KG1 (cell line): ENCODE measurements at places on chromosomes 2 and 18.

- no peak for DNase-seq
Measured at GRCh38 chr2:218745559-218746469, 35.2 kb downstream of the TTLL4 start.

GRCh38 chr2:200509235-200509611 is 645 bp downstream of the KCTD18 start:
- DNase-seq, result no peak

- no peak for DNase-seq
Measured at GRCh38 chr18:62625019-62625418, 90.3 kb upstream of the PHLPP1 start.

DNA sequence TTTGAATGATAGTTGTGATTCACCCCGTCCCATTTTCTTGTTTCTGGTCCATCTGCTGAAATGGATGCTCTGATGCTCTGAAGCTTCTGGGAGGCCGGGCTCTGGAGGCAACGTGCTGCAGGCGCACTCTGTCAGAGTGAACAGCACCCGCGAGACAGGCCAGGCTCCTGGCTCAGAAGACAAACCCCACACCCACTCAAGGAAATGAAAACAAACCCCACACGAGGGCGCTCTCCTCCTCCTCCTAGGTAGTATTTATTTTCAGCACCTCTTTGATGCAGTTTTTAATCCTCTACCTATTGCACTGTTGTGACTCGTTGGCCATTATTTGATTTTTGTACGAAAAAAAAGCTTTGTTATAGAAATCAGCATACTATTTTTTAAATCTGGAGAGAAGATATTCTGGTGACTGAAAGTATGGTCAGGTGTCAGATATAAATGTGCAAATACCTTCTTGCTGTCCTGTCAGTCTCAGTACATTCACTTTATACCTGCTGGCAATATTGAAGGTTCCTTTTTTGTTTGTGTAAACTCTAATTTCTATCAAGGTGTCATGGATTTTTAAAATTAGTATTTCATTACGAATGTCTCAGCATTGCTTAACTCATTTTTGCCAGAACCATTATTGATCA is 10.3 kb upstream of the CHST10 start:
- peak; percentile 59 for DNase-seq

- no peak for DNase-seq
Measured at GRCh38 chr2:37550190-37550589, 121.3 kb downstream of the CDC42EP3 start.

DNA sequence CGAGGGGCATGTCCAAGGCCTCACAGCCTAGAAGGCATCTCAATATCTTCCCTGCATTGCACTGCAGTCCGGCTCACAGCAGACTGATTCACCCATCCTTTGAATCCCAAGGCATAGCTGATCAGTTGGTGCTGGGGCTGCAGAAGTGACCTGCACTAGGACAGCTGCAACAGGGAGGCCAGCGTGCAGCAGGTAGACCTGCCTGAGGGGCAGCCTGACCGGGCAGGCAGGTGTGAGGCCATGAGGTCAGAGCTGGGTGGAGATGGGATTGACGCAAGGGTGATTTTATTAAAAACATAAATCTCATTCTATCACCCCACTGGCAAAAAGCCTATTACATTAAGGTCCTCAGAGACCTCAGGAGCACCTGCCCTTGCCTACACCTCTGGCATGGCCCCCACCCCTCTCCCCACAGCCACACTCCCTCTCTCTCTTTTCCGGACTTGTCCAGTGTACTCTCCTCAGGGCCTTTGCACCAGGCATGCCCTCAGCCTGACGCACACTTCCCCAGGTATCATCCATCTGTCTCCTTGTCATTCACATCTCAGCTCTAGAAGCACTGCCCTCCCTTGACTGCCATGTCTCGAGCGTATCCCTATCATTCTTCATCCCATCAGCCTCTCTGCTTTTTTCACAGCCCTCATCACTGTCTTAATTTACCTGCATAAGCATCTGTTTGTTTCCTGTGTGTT is 63.5 kb upstream of the WIPF1 start:
- DNase-seq, result no peak

GRCh38 chr18:57846258-57846657 is 43.1 kb upstream of the ATP8B1 start:
- no peak for DNase-seq

DNA sequence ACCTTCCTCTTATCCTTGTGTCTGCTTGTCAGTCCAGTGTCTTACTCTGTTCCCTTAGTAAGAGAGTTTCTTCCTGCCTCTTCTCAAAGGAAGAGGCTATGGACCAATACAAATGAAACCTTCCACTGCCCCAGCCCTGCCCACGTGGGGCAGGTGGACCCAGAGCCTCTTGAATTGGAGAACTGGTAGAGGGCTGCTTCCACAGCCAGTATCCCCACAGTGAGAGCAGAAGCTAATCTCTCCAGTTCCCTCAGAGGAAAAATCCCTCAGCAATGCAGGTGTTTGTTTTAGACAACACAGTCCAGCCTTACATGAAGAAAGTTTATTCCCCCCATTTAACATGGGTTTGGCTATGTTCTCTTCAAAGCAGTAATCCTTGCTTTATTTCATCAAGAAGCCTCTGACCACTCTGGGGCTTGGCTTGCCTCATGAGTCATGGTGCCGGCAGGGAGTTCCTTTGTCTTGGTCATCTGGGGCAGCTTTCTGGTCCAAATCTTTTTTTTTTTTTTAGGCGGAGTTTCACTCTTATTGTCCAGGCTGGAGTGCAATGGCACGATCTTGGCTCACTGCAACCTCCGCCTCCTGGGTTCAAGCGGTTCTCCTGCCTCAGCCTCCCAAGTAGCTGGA is 6.5 kb upstream of the CYBRD1 start:
- no peak for DNase-seq

GRCh38 chr2:178844269-178844668 is 37.0 kb upstream of the TTN start:
- DNase-seq, result no peak

DNA sequence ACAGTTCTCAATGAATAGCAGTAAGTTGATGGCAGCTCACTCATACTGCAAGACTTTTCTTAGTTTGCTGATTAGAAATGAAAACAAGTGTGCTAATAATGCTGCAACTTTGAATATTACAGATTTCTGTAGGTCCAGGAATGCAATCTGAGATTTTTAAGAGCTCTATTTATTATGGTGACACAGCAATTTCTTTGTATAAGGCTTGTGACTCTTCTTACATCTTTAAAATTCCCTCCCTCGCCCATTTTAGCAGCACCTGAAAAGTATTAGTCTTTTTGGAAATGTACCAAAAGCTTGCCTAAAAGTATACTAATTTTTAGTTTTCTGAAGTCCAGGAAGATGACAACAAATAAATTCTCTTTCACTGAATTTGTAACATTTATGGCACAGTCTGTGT is 4.4 kb upstream of the HTR2B start:
- no peak for DNase-seq

GRCh38 chr2:45640576-45640975 is 10.9 kb upstream of the PRKCE start:
- no peak for DNase-seq

GRCh38 chr2:191839918-191840804 is 6.7 kb downstream of the CAVIN2 start:
- DNase-seq, result no peak

DNA sequence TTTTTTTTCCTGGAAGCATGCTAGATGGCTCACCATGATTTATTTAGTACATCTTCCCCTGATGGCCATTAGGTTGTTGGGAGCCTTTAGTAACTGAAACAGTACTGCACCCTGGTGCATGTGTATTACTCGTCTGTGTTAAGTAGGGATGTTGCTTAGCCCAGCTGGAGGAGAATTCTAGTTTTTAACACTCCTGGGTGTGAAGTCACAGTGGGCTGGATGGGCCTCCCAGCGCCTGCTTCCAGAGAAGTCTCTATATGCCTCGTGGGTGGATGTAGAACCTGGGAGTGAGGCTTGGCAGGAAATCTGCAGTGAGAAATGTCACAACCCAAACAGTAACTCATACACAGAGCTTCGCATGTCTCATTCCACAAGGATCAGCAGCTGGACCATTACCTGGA is 28.9 kb upstream of the NT5DC4 start:
- DNase-seq, result no peak

GRCh38 chr2:112887964-112888749 is 22.8 kb upstream of the IL37 start:
- no peak for DNase-seq

- DNase-seq, result no peak
Measured at GRCh38 chr2:235609321-235609720, 115.5 kb downstream of the AGAP1 start.

DNA sequence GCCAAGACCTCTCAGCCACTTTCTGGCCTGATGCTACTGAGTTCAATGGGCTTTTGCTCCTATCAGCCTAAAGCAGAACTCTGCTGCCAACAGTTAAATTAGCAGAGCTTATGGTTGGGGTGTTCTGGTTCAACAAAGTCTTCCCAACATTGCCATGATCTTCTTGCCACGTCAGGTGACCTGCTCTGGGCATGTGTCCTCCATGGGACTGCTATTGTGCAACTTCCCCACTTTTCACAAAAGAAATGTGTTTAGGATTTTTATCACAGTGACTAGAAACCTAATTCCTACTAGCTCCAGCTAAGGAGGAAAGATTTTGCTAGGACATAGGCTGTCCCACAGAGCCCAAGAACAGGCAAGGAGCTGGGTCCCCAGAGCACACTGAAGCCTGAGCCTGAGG is 56.4 kb downstream of the ALK start:
- no peak for DNase-seq

- no peak for DNase-seq
Measured at GRCh38 chr18:78679031-78679430, 300.6 kb upstream of the SALL3 start.

- no peak for DNase-seq
Measured at GRCh38 chr2:7972670-7973069, 709.2 kb upstream of the ID2 start.

DNA sequence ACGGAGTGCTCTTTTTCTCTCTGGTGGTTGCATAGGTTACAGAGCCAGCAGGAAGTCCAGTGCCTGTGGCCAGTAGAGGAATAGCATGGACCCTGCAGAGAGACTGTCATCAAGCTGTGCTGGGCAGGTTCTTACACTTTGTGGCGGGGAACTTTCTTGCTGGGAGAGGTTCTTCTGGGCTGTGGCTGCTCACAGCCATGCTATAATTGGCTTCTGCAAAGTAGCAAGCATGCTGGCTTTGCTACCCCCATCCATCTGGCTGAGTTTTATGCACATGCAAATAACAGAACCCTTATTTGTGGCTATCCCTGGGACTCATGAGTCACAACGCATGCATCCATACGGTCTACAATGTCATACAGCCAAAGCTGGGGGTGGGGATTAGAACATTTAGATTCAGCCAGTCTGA is 68.9 kb downstream of the PLCL1 start:
- no peak for DNase-seq

DNA sequence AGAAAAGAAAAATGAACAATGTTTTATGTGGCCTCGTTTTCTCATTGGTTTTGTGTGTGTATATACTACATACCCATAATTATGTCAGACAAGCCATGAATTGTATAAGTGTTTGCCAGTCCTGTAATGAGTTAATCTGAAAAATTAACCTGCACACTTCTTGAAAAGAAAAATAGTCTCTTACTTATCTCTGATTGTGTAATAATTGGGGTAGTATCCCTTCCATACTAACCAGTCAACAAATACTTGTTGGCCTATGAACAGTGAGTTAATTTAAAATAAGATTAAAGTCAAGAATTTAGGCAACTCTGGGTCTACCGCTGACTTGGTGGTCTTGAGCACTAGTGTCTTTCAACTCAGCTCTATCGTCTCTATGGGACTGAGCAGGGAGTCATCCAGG is 48.8 kb downstream of the ACVR1 start:
- DNase-seq, result no peak

DNA sequence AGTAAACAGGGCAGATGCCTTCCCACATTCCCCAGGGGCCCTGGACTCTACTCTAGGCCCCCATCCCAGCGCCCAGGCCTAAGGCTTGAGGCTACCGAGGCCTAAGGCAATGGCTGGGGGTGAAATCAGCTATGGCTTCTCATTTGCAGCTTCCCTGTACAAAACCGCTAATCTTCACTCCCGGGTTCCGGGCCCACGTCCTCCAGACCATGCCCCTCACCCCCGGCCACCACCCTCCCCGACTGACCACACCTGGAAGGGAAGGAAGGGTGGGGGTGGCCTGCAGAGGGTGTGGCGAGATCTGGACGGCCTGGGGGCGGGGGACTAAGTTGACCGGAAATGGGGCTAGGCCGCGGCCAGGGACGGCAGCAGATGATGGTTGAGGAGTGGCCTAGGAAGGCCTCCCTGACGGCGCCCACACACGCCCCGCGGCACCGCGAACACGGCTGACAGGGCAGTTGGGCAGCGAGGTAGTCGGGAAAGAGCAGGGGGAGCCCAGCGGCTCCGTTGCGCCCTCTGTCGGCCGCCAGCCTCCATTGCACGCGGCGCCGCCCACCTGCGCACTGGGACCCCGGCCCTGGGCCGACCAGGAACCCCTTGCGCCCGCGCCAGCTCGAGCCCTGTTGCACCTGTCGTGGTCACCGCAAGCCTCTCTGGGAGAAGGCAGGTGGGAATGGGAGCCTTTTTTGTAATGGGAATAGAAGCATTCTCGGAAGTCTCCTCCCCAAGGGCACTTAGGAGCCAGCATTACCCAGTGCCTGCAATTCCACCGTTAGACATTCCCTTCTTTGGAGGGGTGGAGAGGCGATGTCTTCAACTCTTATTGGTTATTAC is 117.1 kb upstream of the STPG4 start:
- peak; percentile 3 for DNase-seq

- no peak for DNase-seq
Measured at GRCh38 chr18:42883169-42883568, 232.3 kb downstream of the RIT2 start.

GRCh38 chr18:29430416-29430815 is 1253.5 kb upstream of the CDH2 start:
- no peak for DNase-seq

- no peak for DNase-seq
Measured at GRCh38 chr18:41993151-41993550, 38.1 kb downstream of the PIK3C3 start.

GRCh38 chr2:197209742-197210408 is 100.7 kb downstream of the ANKRD44 start:
- DNase-seq, result no peak

DNA sequence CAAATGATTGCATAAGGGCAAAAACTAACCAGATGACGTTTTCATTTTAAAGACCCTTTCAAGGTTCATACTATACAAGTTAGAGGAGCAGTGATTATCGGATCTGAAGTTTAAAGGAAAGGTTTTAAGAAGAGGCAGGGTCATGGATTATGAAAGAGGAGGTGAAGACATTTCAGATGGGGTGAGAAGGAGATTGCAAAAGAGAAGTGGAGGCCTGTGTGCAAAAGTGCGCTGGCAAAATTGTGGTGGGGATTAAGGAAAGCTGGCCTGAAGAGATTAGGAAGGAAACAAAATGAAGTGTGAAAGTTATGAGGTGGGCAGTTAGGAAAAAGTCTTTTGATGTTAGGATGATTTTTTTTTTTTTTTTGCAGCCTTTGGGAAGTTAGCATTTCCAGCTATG is 935.7 kb upstream of the FAM98A start:
- DNase-seq, result no peak
